ENCODE measurements at places on chromosomes 6 and 20. TPM values are rescaled to one million over a fixed set of nuclear protein-coding genes. Genes with fewer than 3 reads are reported as not detected.

The PRDM13 gene
- not detected for total RNA-seq

The RAET1E gene
- total RNA-seq = not detected

The GHRH gene
- total RNA-seq = not detected

The LHFPL5 gene
- total RNA-seq = not detected

The FAM209B gene
- total RNA-seq = 1.3 TPM

The HCRTR2 gene
- total RNA-seq = not detected

The LIME1 gene
- 13.4 TPM for total RNA-seq

The ZNF334 gene
- 1.5 TPM for total RNA-seq

The SLC24A3 gene
- total RNA-seq = not detected

The CCDC167 gene
- total RNA-seq = 32.2 TPM

The TNNC2 gene
- not detected for total RNA-seq

The EPPIN gene
- total RNA-seq = not detected

The SNAI1 gene
- 1.3 TPM for total RNA-seq

Data from activated T-cell treated with anti-CD3 and anti-CD28 coated beads, Interleukin-2, amount 50 U/mL, for 72 hours (primary cell).